Effector memory CD8-positive, alpha-beta T cell (primary cell): ENCODE measurements at places on chromosomes 16 and 17.

GRCh38 chr16:24846548-24847357 is 990 bp downstream of the SLC5A11 start:
- no peak for DNase-seq

- no peak for DNase-seq
Observed at GRCh38 chr17:75754378-75755204, 10.4 kb downstream of the GALK1 start.

- DNase-seq, result no peak
Observed at GRCh38 chr16:67641779-67642708, 2.9 kb upstream of the CARMIL2 start.

DNA sequence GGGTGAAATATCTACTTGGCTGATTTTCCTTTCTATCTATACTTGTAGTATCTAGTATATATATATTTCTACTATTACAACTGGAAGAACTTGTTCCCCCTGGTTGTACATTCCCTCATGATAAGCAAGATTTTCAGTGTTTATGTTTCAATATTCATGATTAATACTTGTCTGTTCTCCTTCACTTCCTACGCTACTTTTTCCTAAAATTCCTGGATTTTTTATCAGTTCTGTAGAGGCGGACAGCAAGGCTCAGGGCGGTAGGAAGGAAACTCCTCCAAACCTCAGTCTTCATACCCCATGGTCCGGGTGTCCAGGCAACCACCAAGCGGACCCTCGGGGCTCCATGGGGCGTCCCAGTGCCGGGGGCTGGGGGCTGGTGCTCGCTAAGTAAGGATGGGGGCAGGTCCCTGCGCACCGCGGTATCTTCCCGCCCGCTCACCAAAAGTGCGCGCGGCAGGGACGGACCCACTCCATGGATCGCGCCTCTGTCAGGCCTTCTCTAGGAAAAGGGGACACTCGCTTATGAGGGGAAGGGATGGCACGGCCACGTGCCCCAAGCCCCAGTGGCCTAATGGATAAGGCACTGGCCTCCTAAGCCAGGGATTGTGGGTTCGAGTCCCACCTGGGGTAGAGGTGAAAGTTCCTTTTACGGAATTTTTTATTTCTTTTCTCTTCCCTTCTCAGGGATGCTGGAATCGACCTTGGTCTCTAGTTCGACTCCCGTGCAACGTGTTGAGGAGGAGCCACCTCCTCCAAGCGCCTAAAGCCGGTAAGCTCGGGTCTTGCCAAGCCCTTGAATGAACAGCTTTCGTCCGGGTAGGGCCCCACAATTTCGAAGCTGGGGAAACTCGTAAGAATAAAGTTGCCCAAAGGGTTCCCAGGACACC is 13.2 kb downstream of the ATP5PD start:
- peak; percentile 84 for DNase-seq

DNA sequence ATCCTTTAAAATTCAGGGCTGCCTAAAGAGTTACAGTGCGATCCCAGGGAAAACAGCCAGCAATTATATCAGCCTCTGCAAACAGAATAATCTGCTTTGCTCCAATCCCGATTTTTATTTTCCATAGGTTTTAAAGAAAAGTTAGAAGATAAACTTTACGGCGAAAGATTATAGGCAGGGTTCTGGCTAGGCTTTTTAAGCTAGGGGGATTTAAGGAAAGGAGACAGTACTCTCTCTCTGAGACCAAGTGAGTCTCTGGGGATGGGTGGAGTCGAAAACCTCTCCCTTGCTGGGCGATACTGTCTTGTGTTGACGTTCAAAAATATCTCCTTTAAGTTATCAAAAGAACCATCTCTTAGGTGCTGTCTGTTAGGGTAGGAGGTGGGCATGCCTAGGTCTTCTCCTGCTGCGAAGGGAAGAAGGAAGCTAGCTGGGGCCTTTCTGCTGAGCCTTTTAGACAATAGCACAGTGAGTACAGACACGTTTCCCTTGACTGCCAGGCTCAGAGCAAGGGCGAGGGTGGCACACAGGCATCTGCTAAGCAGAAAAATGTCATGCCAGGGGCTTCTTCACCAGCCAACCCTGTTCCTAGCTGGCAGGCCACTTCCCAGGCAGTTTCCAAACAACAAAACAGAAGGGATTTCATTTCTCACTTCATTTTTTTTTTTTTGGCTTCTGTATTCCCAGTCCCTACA is 167.9 kb upstream of the MAF start:
- no peak for DNase-seq

- DNase-seq, result no peak
Observed at GRCh38 chr16:35405526-35405925, 1946.1 kb downstream of the TP53TG3F start.

- no peak for DNase-seq
Observed at GRCh38 chr16:10078541-10078949, 103.7 kb downstream of the GRIN2A start.

DNA sequence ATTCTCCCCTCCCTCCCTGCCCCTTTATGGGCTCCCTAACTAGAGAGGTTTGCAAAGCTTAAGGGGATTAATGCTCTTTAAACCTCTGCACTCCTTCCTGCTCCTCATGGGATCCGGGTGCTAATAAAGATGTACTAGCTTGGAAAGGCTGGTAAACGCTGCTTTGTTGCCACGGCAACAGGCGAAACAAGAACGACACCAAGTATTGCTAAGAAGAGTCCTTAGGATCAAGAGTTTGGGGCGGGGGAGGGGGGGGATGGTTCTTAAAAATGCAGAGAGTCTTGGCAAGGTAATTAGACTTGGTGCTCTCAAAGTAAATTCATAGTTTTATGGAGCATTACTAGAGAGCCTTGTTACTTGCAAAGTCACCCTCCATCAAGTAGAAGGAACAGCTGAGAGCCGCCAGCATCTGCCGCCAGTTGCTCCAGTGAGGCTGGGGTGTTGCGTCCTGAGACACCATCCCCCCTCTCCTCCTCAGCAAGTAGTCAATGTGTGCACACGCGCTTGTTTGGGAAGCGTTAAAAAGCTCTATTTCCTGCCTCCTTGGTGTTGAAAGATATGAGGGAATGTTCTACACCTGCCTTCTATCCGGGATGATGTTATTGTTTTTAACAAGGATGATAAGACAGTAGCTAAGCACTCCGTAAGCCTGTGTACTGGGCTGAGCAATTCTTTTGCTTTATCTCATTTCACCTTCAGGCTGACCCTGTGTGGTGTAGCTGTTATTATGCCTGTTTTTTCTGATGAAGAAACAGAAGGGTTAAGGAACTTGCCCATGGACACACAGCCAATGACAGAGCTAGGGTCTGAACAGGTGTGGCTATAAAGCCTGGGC is 190.9 kb downstream of the CCDC182 start:
- no peak for DNase-seq

DNA sequence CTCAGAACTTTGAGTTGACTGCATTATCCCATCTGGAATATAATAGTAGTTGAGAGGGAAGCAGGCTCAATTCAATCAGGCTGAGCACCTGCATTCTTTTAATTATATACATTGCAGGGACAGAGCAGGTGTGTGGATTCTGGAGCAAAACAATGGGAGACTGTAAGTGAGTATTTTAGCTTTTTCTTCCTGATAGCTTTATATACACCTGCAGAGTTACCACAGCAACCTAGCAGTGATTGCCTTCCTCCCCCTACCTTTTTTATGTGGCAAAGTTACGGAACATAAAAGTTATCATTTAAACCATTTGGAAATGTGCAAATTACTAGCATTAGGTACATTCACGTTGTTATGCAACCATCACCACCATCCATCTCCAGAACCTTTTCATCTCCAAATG is 25.4 kb upstream of the RHOT1 start:
- DNase-seq, result no peak

DNA sequence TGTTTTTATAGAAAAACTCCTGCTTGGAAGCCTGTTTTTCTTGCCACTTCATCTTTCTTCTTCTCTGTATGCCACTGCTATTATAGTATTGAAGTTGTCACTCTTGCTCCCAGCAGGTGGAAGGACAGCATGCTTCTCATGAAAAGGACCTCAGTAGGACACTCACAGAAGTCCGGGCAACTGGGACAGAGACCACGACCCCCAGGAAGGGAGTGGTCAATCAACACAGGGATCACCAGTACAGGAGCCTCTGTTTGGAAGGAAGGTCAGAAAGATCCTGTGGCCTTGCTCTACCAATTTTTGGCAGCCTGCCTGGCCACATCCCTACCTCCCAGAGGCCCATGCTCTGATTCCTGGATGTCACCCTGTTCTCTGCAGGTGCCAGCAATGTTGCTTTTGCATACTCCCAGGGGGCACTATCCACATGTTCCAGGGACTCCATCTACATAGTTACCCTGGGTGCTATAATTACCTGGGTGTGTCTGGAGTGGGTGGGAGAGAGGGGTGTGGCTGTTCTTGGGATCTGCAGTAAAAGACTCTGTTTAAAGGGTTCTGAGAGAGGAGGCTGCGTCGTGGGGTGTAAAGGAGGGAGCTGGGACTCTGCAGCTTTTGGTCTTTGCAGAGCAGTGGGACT is 13.7 kb upstream of the AKAP10 start:
- no peak for DNase-seq

GRCh38 chr16:19967963-19968362 is 83.3 kb upstream of the GPRC5B start:
- no peak for DNase-seq

GRCh38 chr17:1529863-1530262 is 13.5 kb upstream of the INPP5K start:
- no peak for DNase-seq

DNA sequence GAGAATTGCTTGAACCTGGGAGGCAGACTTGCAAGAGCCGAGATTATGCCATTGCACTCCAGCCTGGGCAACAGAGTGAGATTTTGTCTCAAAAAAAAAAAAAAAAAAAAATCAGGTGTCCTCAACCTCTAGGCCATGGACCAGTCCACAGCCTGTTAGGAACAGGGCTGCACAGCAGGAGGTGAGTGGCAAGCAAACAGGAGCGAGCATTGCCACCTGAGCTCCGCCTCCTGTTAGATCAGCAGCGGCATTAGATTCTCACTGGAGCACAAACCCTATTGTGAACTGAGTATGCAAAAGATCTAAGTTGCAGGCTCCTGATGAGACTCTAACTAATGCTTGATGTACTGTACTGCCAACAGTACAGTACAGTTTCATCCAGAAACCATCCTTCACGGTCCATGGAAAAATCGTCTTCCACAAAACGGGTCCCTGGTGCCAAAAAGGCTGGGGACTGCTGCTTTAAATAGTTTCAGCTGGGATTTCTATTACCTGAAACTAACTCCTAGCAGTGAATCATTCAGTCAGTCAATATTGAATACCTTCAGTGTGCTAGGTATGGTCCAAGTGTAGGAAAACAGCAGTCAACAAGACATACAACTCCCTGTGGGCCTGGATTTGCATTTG is 56.3 kb upstream of the DHX40 start:
- DNase-seq, result no peak

GRCh38 chr16:8581831-8582580 is 8.3 kb downstream of the TMEM114 start:
- DNase-seq, result no peak

GRCh38 chr17:5203178-5203907 is 11.7 kb upstream of the ZNF594 start:
- DNase-seq, result no peak

DNA sequence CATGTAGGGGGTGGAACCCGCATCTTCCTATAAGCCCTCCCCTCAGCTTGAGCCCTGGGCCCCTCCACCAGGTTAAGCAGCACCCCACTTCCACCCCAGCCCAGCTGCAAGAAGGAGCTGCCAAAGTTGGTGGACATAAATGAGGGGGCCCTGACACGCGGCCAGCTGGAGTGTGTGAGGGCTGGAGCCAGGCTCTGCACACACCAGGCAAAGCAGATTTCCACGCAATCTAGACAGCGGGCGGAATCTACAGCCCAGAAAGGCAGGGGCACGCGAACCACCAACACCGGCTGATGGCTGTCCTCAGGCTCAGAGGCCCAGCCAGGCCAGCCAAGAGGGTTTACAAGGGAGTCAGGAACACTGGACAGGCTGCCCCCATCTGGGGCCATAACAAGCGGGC is 171.2 kb downstream of the ZNF423 start:
- DNase-seq, result no peak
